NAMALWA (cell line): ENCODE measurements at places on chromosomes 3 and 15.

- no peak for DNase-seq
Measured at GRCh38 chr15:40290545-40290917, 7.7 kb upstream of the ANKRD63 start.

DNA sequence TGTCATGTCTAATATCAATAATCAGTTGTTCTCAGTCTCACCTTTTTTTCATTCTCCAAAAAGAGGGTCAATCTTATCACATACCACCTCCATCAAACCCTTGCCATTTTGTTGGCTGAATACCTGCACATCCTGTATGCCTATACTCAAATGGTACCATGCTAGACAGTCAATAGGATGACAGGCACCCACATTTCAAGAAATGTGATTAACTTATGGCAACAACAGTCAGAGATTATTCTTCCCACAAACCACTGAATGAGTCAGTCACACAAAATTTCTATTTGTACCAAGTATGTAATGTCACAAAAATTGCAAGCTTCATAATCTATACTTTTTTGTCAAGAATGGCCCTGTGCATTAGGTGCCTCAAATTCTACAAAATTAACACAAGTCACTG lies 5.1 kb upstream of the SLC27A2 start:
- DNase-seq = no peak

DNA sequence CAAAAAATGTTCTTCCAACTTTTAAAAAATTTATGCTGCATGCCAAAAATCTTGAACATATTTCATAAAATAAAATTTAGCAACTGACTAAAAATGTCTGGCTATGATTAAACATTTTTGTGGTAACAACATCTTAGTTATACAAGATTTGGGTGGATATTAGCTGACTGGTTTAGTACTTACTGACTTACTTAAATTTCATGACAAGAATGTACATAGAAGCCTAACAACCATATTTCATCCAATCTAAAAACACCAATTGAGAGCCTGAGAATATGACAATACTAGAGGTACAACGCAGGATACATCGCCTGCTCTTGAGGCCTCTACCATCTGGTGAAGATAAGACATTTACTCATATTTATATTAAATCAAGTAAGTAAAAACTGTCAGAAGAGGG lies 34.6 kb downstream of the GNB4 start:
- DNase-seq = no peak

DNA sequence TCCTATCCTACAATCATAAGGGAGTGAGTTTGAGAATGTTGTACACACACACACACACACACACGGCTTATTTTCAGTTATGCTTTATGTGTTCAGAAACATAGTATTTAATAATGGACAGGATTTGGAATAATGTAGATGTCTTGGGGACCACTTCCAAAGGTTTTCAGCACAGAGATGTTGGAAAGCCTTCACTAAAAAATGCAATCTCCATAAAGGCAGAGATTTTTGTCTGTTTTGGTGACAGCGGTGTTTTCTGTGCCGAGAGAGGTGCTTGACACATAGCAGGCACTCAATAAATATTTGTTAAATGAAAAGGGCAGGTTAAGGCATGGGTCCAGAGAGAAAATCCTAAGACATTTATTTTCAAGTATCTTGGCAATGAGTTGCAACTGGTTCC lies 428.2 kb upstream of the RGMA start:
- no peak for DNase-seq

- DNase-seq = no peak
Measured at GRCh38 chr15:32669896-32670611, 28.5 kb downstream of the SCG5 start.

- DNase-seq = no peak
Measured at GRCh38 chr3:58999134-58999773, 50.6 kb downstream of the CFAP20DC start.

GRCh38 chr15:73697033-73697467 lies 12.9 kb downstream of the CD276 start:
- peak; percentile 54 for DNase-seq

- DNase-seq = peak; percentile 82
Measured at GRCh38 chr3:170355738-170356595, 1.5 kb upstream of the SKIL start.

GRCh38 chr3:127483902-127484591 lies 106.5 kb downstream of the TPRA1 start:
- no peak for DNase-seq

- DNase-seq = peak; percentile 78
Measured at GRCh38 chr3:14780927-14781507, 37.7 kb upstream of the FGD5 start.

DNA sequence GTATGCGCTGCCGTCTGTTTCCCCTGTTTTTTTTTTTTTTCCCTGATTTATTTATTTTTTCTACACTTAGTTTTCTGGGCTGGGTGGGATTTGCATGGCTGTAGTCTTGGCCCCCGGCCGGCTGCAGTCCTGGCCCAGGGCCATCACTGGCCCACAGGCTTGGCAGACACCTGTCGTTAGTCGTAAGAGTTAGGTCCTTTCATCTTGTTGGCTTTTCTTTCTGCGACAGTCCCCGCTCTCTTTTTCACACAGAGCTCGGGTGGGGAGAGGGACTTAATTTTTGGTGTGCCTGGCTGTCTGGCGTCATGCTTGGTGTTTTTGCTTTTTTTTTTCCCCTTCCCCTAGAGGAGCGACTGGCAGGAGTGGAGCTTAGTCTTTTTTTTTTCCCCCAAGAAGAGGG lies 183.4 kb downstream of the KLF13 start:
- no peak for DNase-seq

DNA sequence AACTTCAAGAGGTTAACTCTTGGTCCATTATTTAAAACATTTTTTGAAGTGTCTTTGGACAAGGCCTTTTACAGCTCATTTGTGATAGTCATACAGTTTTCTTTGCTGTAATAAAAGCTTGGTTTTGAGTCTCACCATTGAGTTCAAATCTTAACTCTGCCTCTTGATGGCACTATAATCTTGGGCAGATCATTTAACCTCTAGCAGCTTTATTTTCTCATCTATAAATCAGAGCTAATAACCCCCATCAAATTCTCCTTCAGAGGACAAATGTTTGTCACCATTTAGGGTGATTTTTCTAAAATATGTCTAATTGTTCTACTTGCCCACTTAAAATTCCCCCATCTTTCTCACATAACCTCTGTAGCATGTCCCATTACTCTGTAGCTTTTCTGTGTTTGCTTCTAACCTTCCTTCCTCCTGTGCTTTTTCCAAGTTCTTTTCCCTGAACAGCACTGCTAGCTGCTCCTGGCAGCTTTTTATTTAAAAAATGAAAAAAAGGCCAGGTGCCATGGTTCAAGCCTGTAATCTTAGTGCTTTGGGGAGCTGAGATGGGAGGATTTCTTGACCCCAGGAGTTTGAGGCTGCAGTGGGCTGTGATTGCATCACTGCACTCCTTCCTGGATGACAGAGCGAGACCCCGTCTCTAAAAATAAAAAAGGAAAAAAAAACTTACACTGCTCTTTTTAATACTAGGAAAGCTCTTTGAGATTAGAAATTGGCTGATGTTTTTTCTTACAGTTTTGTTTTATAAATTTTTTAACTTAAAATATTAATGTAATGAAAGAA lies 28.5 kb downstream of the UBE2E1 start:
- peak; percentile 53 for DNase-seq

- DNase-seq = no peak
Measured at GRCh38 chr3:45776301-45776595, 20.1 kb downstream of the SLC6A20 start.

GRCh38 chr3:98746122-98746521 lies 17.0 kb upstream of the ST3GAL6 start:
- DNase-seq = no peak

- peak; percentile 59 for DNase-seq
Measured at GRCh38 chr3:137121704-137122314, 164.0 kb downstream of the IL20RB start.

DNA sequence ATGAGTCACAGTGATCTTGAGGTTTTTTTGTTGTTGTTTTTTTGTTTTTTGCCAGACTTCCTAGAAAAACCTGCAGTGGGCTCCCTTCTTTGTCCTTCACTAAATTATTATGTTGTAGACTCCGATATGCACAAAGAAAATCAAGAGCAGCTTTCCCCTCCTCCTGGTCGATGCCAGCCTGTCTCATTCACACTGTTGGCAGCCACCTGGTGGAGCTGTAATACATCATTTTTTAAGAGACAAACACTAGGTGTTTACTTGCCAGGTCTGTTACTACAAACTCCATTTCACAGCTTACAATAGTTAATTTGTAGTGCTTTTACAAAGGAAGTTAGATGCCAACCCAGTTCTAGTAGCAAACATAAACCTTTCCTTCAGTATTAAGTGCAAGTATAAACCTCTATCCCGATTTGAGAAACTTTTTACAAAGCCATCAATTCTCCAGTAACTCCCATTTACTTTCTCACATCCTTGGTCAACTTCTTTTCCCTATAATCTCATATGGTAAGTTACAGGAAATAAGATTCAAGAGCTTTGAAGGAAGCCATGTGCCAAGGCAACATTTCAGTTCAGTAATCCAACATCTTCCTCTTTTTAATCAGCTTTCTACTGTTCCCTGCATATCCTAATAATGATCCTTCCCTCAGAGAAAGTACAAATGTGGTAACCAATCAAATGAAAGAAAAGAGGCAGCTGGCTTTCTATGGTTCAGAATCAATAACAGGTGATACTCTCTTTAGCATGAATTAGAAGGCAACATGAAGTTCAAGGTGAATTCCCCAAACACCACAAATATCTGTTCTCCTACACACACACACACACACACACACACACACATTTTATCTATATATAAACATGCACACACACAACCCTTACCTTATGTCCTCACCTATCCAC lies 14.0 kb downstream of the AAGAB start:
- peak; percentile 48 for DNase-seq

DNA sequence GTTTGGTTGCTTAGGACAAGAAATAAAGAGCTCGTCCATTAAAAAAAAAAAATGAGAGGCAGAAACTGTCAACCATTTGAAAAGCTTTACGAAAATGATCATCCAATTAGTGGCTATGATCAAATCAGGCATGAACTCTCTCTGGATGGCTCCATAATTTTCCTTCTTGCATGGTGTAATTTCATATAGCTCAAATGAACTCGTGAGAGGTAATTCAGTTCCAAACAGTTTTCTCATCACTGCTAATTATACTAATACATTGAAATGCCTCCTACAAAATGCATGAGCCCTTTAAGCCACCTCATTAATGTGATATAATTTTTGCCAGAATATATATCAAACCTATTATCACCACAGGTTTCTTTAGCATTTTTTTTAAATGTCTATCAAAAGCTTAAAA lies 239.5 kb upstream of the MEIS2 start:
- no peak for DNase-seq

DNA sequence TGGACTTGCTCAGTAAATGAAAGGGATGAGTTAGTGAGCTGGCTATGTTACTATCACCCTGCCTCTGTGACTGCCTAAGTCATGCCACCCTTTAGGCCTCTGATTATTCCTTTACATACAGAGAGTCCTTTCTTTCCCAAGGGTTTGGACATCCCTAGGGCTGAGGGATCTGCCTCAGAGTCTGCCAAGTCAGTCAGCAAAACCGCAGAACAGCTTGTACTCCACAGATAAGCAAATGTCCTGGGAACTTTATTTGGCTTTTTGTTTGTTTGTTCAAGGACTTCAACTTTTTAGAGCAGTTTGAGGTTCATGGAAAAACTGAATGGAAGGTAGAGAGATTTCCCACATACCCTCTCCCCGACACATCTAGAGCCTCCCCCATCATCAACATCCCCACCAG lies 82.6 kb upstream of the TRIM42 start:
- DNase-seq = no peak

DNA sequence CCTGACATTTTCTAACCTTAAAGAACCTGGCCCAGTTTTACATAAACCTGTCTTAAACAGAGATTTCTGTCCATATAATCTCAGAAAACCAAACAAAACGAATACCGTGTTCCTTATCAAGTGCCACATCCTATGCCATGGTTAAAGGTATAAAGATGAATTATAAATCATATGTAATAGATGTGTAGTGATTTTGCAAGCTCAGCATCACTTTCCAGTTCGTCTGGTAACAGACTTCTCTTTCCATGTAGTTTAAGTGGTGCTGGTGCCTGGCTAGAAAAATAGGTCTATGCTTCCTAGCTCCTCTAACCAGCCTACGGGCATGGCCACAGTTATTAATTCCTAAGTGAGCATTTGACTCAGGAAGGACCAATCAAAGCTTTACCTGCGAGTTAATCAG lies 3.4 kb upstream of the GRM7 start:
- DNase-seq = no peak

DNA sequence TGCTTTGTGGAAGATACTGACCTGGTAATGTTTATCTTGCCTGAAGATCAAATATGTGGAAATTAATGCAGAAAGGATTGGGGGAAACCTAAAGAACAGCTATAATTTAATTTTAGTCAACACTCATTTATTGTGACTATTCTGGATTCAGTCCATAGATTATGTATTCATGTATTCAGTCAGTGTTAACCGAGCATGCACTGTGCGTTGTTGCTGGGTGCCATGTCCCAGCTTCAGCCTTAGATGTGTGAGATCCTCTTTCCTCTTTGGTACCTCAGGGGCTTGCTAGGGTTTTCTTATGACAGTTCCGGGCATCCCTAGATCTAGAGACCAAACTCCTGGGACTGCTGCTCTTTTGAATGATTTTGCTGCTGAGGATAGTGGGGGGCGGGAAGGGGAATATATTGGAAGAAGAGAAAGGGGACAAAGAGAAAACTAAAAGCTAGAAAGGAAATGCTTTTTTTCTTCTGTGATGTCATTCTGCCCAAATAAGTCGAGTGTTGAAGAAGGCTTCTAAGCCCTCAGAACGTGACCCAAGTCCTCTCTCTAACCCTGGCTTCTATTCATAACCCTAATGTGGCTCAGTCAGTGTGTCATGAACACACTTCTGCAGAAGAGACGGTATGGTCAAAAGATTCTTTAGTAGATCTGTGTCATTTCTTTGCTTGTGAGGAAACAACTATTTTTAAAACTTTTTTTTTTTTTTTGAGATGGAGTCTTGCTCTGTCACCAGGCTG lies 33.5 kb downstream of the STARD9 start:
- no peak for DNase-seq

GRCh38 chr3:59908701-59909100 lies 858.9 kb upstream of the CFAP20DC start:
- no peak for DNase-seq

- no peak for DNase-seq
Measured at GRCh38 chr15:29225534-29226234, 43.9 kb downstream of the NSMCE3 start.
